ENCODE measurements at places on chromosomes 7 and 10.

DNA sequence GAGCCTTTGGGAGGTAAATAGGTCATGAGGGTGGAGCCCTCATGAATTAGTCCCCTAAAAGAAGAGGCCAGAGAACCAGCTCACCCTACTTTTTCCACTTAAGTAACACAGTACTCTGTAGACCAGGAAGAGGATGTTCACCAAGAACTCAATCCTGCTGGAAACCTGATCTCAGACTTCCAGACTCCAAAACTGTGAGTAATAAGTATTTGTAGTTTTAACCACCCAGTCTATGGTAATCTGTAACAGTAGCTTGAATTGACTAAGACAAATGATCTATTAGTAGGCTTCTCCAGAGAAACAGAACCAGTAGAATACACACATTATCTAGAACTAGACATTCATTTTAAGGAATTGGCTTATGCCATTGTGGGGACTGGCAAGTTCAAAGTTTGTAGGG, 51.5 kb downstream of the ANKMY2 start:
- no peak for DNase-seq

DNA sequence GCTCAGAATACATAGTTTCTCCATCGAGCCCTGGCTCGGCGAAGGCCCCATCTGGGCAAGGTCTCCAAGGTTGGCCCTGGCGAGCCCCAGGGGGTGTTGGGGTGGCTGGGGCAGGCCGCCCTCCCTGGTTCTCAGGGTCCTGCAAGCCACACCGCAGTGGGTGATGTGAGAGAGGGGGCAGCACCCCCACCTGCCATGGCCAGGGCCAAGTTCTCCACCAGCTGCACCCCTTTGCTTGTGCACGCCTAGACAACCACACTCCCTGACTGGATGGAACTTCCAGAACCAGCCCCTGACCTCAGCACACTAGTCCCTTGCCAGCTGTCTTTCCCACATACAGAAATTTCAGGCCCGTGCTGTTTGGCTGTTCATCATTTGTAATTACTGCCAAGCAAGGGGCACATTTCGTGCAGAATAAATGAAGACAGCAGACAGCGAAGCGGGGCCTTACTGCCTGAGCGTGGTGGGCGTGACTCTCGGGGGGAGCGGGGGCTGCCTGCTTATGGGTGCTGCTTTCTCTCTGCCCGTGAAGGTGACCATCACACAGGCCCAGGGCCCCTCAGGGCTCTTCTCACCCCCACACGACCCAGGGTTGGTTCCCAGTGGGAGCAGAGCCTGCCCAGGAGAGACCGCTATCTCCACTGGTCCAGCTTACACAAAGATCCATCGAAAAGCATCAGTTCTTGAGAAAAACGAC, 85.9 kb downstream of the ADARB2 start:
- DNase-seq, result no peak

- DNase-seq, result no peak
Measured at GRCh38 chr7:18497800-18498199, 2.3 kb downstream of the HDAC9 start.

DNA sequence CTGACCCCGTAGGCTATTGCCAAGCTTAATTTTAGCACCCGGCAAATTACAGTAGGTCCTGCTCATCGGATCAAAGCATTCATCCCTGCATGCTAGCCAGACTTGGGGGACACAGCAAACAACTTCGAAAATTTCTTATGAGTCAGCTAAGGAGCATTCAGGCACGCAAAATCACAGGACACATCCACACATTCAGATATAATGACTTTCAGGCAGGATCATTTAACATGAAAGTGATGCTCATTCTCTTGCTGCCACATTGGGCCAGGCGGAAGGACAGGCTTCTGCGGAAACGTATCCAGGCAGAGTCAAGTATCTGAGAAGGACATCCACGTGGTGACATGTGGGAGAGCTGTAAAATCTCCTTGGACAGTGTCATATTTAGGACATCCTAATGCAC, 474.0 kb upstream of the NRP1 start:
- DNase-seq, result no peak

GRCh38 chr10:84054743-84055142, 84.6 kb upstream of the GHITM start:
- no peak for DNase-seq
